Osteoblast (primary cell): ENCODE measurements at places on chromosomes 11 and 22. TPM values are rescaled to one million over a fixed set of nuclear protein-coding genes. Genes with fewer than 3 reads are reported as not detected.
A peak's percentile ranks its signal among the peaks of the same experiment; 100 is the strongest.

DNA sequence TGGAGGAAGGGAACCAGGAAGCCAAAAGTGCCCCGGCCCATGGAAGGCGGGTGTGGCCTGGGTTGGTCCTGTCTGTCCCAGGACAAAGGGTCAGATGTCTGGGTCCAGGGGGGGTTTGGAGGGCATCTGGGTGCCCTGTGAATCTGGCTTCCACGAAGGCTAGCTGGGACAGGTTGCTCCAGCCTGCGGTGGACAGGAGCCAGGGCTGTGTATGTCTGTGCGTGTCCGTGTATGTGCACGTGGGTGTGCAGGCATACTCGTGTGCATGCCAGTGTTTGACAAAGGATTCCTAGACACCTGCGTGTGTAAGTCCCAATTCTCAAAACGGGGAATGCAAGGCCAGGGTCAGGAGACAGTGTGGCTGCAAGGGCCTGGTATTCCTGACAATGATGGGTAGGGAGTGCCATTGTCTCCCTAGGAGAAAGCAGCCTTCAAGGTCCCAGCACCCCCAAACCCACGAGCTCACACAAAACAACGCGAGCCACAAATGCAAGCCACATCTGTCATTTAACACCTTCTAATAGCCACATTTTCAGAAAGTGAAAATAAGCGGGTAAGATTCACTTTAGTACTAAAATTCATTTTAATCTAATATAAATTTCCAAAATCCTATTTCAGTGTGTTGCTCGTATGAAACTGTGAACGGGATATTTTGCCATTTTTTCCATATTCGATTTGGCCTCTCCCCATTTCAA is 78.4 kb upstream of the WNT7B start:
- peak; percentile 86 for DNase-seq

GRCh38 chr11:115287266-115287665 is 216.9 kb downstream of the CADM1 start:
- no peak for DNase-seq

DNA sequence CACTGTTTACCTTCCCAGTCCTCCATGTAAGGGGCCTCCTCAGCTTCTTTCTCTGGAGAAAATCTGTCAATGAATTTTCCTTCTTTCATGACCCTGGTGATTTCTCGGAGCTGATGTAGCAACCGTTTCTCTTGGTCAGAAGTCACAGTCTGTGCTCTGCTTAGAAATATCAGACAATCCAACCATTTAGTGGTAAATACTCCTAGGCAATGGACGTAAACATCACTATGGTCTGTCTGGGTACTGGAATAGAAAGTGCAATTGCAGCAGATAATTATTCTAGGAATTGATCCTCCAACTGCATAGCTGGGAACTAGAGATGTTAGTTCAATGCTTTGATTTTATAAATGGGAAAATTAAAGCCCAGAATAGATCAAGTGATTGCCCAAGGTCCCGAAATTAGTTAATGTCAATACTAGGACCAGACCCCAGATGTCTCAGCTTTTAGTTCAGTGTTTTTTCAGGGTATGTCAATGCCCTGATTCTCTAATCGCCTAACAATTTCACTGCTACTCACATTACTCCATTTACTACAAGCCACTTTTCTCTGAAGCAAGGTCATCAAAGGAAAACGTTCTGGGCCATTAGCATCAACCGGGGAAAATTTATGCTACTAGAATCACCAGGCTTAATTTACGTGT is 42.1 kb downstream of the RIC3 start:
- no peak for DNase-seq

C11orf16 gene
- 0.29 TPM in 1 of 2 replicates, not detected in the other for total RNA-seq

TTC36 gene
- total RNA-seq, result 1.1 and 1.2 TPM in 2 replicates

PHOX2A gene
- total RNA-seq, result not detected in 2 replicates

DEPDC5 gene
- total RNA-seq, result 15.2 and 18.0 TPM in 2 replicates
